ENCODE measurements at places on chromosomes 2 and 18.

GRCh38 chr2:33069894-33070651 lies 123.3 kb downstream of the LTBP1 start:
- no peak for DNase-seq

GRCh38 chr2:226333388-226333787 lies 466.2 kb downstream of the IRS1 start:
- no peak for DNase-seq

GRCh38 chr2:85534099-85534498 lies 4.9 kb upstream of the MAT2A start:
- no peak for DNase-seq

- no peak for DNase-seq
These were observed 348.7 kb downstream of the ARHGAP15 start for GRCh38 chr2:143477714-143478443.

- no peak for DNase-seq
These were observed 165.9 kb downstream of the DYSF start for GRCh38 chr2:71619230-71619741.

- DNase-seq, result no peak
These were observed 109.6 kb downstream of the SH3RF3 start for GRCh38 chr2:109238580-109238979.

- no peak for DNase-seq
These were observed 74.9 kb downstream of the ORC4 start for GRCh38 chr2:147945660-147946059.

DNA sequence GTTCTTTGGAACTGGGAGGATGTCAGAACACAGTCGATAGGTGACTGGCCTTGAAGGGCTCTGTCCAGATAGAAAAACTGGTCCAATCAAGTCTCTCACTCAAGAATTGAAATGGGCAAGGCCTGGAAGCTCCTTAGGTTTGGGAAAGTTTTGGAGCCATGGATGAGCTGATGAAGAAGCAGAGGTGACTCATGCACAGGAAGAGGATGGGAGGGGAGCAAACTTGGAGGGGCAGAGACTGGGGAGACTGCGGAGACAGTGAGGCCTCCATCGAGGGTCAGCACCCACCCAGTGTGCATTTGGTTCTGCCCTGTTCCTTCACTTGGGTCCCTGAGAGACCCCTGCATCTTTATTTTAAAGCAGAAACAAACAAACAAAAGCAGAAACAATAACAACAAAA lies 41.1 kb downstream of the SOWAHC start:
- no peak for DNase-seq

DNA sequence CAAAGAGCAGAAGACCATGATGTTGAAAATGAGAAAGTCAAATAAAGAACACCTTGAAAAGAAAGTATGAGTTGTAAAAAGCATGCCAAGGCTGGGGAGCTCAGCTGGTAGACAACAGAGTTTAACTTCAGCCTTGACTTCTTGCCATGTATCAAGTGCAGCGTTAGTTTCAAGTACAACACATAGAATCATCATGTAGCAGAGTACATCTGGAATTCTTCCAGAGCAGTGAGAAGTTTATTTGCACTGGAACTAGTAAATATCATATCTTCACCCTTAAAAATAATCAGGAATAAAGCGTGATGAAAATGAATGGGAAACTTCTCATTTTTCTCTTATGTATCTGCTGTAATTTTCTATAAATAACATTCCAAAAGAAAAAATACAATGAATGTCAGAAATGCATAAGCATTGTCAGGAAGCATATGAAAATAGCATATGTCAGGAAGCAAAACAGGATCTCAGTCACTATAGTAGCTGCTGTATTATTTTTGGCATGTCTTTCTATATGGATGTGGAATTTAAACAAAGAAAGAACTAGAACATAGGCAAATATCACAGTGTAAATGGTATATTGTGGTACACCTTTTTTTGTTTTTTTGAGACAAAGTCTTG lies 10.1 kb upstream of the SULT1C4 start:
- no peak for DNase-seq

DNA sequence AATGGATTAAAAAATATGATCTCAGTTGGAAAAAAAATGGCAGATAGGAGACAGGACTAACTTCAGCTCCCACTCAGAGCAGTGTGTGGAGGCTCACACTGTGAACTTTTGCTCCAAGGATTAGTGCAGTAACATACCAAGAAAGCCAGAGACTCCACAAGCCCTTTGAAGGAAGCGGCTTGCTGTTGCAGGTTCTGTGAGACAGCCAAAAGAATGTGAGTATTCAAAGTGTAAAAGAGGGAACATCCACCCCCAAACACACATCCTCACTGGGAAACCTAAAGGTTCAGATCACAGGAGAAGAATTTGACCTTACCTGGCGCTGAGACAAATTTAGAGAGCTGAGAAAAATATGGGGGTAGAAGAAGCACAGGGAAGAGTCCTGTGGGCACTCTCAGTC lies 77.5 kb downstream of the FAM171B start:
- DNase-seq, result no peak

- DNase-seq, result no peak
These were observed 52.9 kb downstream of the SATB2 start for GRCh38 chr2:199404841-199405240.

DNA sequence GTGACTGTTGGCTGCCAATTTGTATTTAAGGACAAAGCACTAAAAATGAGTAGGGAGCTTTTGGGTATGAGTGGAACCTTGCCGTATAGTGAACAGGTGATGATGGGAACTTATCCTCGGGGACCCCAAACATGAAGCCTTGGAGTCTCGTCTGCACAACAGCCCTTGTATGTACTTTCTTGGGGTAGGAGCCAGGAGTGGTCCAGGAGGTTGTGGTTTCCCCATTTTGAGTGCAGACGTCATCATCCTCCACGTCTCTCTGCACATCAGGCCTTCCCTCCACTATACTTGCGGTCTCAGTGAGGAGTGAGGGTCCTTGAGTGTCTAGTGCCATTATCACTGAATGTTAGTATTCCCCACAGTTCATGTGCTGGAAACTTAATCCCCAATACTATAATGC lies 101.5 kb upstream of the HS6ST1 start:
- DNase-seq, result no peak

GRCh38 chr2:152761214-152761613 lies 42.8 kb downstream of the ARL6IP6 start:
- no peak for DNase-seq

DNA sequence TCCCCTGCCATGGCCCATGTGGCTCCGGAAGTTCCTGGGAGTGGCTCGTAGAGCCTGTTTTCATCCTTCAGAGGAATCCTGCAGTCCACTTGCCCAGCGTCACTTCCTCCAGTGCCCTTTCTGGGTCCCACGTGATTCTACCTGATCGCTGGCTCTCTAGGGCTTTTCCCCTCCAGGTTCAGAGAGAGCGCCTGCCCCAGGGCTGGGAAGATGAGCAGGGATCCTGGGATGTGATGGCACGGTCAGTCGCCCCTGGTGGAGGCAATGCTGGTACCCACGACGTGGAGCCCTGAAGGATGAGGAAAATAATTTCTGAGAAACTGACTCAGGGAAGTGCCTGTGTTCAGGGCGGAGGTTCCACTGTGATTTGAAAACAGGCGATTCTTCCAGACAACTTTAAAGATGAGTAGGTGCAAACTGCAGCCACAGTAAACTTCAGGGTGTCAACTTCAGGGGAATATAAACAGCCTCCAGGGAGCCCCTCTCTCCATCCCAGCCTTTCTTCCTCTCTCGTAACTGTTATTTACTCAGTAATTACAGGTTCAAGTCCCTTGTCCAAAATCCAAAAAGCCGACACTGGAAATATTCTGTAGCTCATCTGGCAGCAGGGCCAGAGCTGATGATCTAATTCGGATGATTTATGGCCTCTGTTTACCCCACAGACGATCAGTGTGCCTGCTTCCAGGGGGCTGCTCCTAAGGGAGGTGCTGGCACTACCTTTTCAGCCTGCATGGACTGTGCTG lies 105.9 kb downstream of the AGAP1 start:
- no peak for DNase-seq

DNA sequence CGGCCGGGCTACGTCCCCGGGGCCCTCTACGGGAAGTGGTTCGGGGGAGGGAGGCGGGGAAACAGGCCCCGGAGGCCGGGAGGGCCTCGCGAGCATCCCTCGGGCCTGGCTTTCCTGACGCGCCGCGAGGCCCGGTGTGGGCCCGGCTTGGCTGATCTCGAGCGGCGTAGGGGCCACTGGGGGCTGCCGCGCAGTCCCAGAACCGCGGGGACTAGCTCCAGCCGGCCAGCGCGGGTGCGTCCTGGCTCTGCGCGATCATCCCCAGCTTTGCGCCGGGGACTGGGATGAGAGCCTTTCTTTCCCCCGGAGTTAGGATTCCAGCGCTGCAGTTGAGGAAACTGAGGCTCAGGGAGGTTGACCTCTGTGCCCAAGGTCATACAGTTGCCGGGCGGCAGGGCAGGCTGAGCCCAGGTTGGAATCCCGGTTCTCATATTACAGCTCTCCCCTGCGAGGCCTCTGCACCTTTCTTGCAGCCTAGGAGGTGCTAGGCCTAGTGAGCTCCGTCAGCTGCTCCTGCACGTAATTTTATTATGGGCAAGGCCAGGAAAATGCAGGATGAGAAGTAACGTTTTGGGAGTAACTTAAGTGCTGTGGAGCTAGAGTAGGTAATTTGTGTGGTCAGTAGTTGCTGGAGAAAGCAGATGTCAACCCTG lies 501 bp downstream of the LPIN1 start:
- no peak for DNase-seq

GRCh38 chr18:53541924-53542323 lies 682.5 kb downstream of the MBD2 start:
- no peak for DNase-seq
